ENCODE measurements at places on chromosomes 1 and 21. TPM values are rescaled to one million over a fixed set of nuclear protein-coding genes. Genes with fewer than 3 reads are reported as not detected.

The RRAGC gene
- 49.6 TPM for polyA plus RNA-seq

The DNAJC6 gene
- 0.62 TPM for polyA plus RNA-seq

The PKP1 gene
- polyA plus RNA-seq: 6.2 TPM

The SH2D1B gene
- polyA plus RNA-seq: 0.90 TPM

The OR2G6 gene
- polyA plus RNA-seq: not detected

The MT1HL1 gene
- not detected for polyA plus RNA-seq

The KCNJ9 gene
- not detected for polyA plus RNA-seq

The CHRM3 gene
- 0.22 TPM for polyA plus RNA-seq

The OR2AK2 gene
- not detected for polyA plus RNA-seq

The PRPF38A gene
- polyA plus RNA-seq: 11.7 TPM

The PARK7 gene
- 397 TPM for polyA plus RNA-seq

The MYBPHL gene
- 0.34 TPM for polyA plus RNA-seq

The NBPF4 gene
- polyA plus RNA-seq: not detected

The LRRN2 gene
- polyA plus RNA-seq: 0.38 TPM

The OR2T2 gene
- not detected for polyA plus RNA-seq

The HSF2BP gene
- polyA plus RNA-seq: 0.27 TPM

The SLC30A2 gene
- 99.7 TPM for polyA plus RNA-seq

The ZNF281 gene
- 1.8 TPM for polyA plus RNA-seq

The TRNAU1AP gene
- 17.0 TPM for polyA plus RNA-seq

The SSBP3 gene
- polyA plus RNA-seq: 18.6 TPM

The ADCY10 gene
- polyA plus RNA-seq: 0.18 TPM

The COL24A1 gene
- polyA plus RNA-seq: 0.01 TPM

The PBX1 gene
- polyA plus RNA-seq: 24.1 TPM

The C1orf94 gene
- not detected for polyA plus RNA-seq

The CASQ1 gene
- 0.35 TPM for polyA plus RNA-seq

The BROX gene
- polyA plus RNA-seq: 8.1 TPM

The DIRAS3 gene
- polyA plus RNA-seq: 16.6 TPM

The KRTAP19-6 gene
- not detected for polyA plus RNA-seq

The ARHGAP29 gene
- 5.0 TPM for polyA plus RNA-seq

The IL20 gene
- polyA plus RNA-seq: 0.67 TPM

The GREM2 gene
- 0.58 TPM for polyA plus RNA-seq

The AJAP1 gene
- 0.11 TPM for polyA plus RNA-seq

The APCS gene
- 0.55 TPM for polyA plus RNA-seq

The KLHDC9 gene
- polyA plus RNA-seq: 1.5 TPM

The SRGAP2B gene
- polyA plus RNA-seq: 9.0 TPM

The MARK1 gene
- polyA plus RNA-seq: 0.67 TPM

The SNRNP40 gene
- polyA plus RNA-seq: 9.2 TPM

The CRP gene
- polyA plus RNA-seq: 0.07 TPM

The KRTAP21-2 gene
- polyA plus RNA-seq: not detected

The MMEL1 gene
- 3.8 TPM for polyA plus RNA-seq

The HENMT1 gene
- 1.6 TPM for polyA plus RNA-seq

The SUSD4 gene
- polyA plus RNA-seq: 0.91 TPM

The FAM89A gene
- 148 TPM for polyA plus RNA-seq

The ITGB2 gene
- polyA plus RNA-seq: 9.5 TPM

The CD53 gene
- polyA plus RNA-seq: 12.0 TPM

The JAK1 gene
- 29.5 TPM for polyA plus RNA-seq
